ENCODE measurements at places on chromosomes 3 and 15. TPM values are rescaled to one million over a fixed set of nuclear protein-coding genes. Genes with fewer than 3 reads are reported as not detected.

DNA sequence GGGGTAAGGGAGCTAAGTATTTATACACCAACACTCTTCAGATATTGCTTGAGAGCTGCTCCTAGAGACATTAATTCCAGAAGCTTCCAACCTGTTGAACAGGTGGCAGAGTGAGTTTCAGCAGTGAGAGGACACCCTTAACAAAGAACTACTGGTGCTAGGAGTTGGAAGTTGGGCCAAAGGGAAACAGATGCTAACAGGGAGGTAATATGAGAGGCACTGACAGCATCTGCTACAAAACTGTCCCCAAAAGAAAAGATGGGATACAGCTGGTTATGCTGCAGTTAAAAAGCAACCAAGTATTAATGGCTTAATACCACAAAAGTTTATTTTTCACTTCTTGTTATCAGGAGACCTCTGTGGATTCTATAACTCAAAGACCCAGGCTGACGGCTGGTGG lies 104.5 kb upstream of the SATB1 start:
- H3K27ac ChIP-seq, result no peak overlapping the region
- no peak for DNase-seq
- no peaks in the 10 kb centered on the region for H3K27me3 ChIP-seq
- H3K4me3 ChIP-seq, result no peak overlapping the region
- no peaks in the 10 kb centered on the region for H3K4me1 ChIP-seq

- DNase-seq, result no peak
- no peaks in the 10 kb centered on the region for H3K27me3 ChIP-seq
- no peaks in the 10 kb centered on the region for H3K36me3 ChIP-seq
- no peak overlapping the region for H3K27ac ChIP-seq
- no peak overlapping the region for H3K4me3 ChIP-seq
Measured at GRCh38 chr3:55571216-55571813, 84.2 kb upstream of the WNT5A start.

DNA sequence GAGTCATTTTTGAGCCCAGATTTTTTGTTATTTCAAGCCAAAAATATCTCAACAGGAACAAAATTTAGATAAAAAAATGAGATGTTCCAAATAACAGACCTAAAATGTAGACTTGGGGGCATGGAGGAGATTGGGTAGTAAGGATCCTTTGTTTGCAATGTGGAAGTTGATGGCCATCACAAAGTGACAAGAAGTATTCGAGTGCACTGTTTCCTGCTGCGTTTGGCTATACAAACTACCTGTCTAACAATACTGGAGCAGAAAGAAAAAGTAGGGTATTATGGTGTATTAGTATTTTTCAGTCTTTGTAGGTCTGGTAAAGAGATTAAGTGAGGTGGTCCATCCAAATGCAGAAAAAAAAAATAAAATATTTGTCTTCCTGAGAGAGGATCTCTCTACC lies 284.2 kb downstream of the C3orf38 start:
- H3K4me1 ChIP-seq, result no peaks in the 10 kb centered on the region
- H3K27ac ChIP-seq, result no peak overlapping the region
- H3K4me3 ChIP-seq, result no peak overlapping the region
- no peaks in the 10 kb centered on the region for H3K36me3 ChIP-seq

GRCh38 chr15:93286446-93286845 lies 197.4 kb upstream of the RGMA start:
- no peaks in the 10 kb centered on the region for H3K4me1 ChIP-seq
- no peaks in the 10 kb centered on the region for H3K27me3 ChIP-seq
- H3K36me3 ChIP-seq, result no peaks in the 10 kb centered on the region
- no peak overlapping the region for H3K27ac ChIP-seq

DNA sequence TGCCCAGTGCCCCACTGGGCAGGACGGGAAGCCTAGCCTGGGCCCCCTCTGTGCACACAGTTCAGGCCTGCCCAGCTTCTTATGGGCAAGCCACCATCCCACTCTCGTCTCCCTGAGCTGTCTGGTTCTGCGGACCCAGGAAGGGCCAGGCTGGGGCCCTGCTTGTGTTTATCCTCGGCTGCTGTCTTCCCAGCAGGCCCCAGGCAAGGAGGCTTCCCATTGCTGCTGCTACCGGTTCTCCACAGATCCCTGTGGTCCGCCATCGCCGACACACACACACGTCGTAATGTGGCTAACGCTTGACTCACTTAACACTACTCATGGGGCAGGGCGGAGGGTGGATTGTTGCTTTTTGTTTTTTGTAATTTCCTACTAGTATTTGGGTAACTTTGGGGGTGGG lies 52.4 kb upstream of the SLC6A1 start:
- no peaks in the 10 kb centered on the region for H3K36me3 ChIP-seq
- no peak overlapping the region for H3K4me3 ChIP-seq
- no peak for DNase-seq
- no peak overlapping the region for H3K27ac ChIP-seq

- H3K4me1 ChIP-seq, result no peaks in the 10 kb centered on the region
- H3K27me3 ChIP-seq, result no peaks in the 10 kb centered on the region
- no peaks in the 10 kb centered on the region for H3K36me3 ChIP-seq
Measured at GRCh38 chr3:149673393-149673792, 15.6 kb upstream of the WWTR1 start.

- no peak for DNase-seq
- no peaks in the 10 kb centered on the region for H3K36me3 ChIP-seq
- no peaks in the 10 kb centered on the region for H3K27me3 ChIP-seq
- H3K4me1 ChIP-seq, result peaks cover 9% of the 10 kb centered on the region
- H3K27ac ChIP-seq, result no peak overlapping the region
Measured at GRCh38 chr15:71355268-71355667, 240.0 kb downstream of the THSD4 start.

- no peak overlapping the region for H3K4me3 ChIP-seq
- H3K36me3 ChIP-seq, result no peaks in the 10 kb centered on the region
- H3K27ac ChIP-seq, result no peak overlapping the region
- no peaks in the 10 kb centered on the region for H3K4me1 ChIP-seq
- no peak for DNase-seq
Measured at GRCh38 chr3:81500039-81500438, 261.4 kb downstream of the GBE1 start.

The UROC1 gene
- total RNA-seq, result not detected

The ERICH6 gene
- not detected for total RNA-seq

The SIDT1 gene
- total RNA-seq, result 37.5 TPM

Measured in upper lobe of left lung (tissue), 6 donors.